ENCODE measurements at places on chromosomes 12 and 14.

DNA sequence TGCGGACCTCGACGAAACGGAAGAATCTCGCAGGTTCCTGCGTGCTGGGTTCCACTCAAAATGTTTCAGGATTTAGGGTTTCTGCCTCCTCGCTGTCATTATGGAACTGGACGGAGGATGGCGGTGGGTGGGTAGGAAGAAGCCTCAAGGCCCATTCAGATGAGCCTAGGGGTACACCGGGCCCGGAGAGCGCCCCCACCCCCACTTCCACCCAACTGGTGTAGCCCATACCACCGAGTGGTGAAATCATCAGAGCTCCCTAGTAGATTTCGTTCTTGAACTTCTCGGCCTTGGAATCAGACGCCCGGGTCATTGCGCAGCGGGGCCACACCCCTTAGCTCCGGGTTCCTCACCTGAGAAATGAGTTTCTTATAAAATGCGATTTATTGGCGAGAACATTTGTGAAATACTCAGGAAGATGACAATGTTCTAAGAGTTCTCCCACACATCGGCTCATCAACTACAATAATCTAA lies 13.3 kb upstream of the TBX3 start:
- no peak for DNase-seq

DNA sequence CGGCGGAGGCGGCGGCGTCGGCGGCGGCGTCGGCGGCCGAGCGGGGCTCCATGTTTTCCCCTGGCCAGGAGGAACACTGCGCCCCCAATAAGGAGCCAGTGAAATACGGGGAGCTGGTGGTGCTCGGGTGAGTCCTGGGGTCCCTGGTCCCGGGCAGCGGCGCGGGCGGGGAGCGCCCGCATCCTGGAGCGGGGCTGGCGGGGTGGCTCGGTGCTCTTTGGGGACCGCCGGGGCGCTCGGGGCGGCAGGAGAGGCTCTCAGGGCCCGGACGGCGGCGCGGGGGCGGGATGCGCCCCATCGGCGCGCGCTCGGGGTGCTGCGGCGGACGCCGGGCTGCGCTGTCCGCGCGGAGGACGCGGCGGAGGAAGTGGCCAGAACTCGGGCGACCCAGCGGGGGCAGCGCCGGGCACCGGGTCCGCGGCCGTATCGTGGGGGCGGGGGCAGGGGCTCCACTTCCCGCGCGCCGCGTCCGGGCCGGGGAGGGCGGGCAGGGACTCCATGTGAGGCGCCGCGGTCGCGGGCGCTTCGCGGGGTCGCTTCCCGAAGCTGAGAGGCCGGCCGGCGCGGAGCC lies 485 bp downstream of the PELI2 start:
- peak; percentile 55 for DNase-seq

- no peak for DNase-seq
Observed at GRCh38 chr12:562634-563033, 100.6 kb downstream of the NINJ2 start.

- no peak for DNase-seq
Observed at GRCh38 chr12:9634177-9634803, 26.6 kb upstream of the KLRB1 start.

- no peak for DNase-seq
Observed at GRCh38 chr12:129788506-129789084, 115.2 kb downstream of the TMEM132D start.

GRCh38 chr12:77888611-77889010 lies 57.9 kb downstream of the NAV3 start:
- DNase-seq = no peak

DNA sequence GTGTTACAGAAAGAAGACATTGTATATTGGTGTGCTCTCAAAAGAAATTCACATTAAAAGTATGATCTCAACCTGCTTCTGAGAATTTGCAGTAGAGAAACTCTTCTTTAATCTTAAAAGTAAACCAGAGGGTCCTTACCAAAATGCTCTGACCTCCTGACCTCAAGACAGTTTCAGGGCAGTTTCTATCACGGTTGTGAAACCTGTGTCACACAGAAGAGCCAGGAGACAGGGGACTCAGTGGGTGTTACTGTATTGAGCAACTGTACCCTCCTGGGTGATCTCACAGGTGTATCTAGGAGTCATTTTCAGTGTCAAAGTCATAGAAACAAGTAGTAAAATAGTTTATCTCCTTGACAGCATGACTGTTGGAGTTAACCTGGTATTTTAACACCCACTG lies 178.0 kb downstream of the GRIP1 start:
- DNase-seq = no peak

DNA sequence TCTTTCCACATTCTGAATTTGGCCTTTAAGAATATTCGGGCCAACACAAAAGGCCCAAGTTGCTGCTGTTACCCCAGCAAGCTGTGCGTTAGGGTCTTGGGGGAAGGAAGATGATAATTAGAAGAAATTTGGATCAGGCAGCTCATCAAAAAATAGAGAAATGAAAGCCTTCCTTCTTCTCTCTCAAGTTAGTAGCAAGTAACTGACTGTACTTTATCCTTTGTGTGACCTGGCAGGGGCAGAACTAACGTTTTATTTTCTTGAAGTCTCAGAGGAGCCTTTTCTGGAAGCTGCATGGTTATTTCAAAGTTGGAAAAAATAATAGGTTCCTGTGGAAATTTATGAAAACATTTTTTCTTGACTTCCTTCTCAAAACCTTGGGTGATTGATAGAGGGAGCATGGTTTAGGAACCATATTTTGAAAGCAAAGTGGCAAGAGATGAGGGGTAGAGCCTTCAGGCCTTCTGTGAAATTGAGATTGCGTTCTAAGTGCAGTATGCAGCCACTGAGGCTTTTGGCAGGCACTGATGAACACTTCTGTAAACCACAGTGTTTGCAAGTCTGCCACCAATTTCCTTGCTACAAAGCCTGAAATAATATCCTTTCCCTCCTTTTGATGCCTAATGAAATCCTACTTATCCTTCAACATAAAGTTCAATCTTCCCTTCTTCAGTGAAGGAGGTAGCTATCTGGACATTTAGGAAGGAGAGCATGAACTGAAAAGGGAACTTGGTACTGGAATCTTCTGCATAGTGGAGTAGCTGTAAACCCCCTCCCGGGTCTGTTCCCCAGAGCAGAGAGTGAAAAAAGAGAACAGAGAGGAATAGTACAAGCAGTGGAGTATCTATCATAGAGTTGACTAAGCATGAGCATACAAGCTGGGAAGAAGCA lies 123.2 kb downstream of the FGD4 start:
- DNase-seq = no peak

GRCh38 chr12:104823985-104824461 lies 134.1 kb downstream of the SLC41A2 start:
- no peak for DNase-seq

DNA sequence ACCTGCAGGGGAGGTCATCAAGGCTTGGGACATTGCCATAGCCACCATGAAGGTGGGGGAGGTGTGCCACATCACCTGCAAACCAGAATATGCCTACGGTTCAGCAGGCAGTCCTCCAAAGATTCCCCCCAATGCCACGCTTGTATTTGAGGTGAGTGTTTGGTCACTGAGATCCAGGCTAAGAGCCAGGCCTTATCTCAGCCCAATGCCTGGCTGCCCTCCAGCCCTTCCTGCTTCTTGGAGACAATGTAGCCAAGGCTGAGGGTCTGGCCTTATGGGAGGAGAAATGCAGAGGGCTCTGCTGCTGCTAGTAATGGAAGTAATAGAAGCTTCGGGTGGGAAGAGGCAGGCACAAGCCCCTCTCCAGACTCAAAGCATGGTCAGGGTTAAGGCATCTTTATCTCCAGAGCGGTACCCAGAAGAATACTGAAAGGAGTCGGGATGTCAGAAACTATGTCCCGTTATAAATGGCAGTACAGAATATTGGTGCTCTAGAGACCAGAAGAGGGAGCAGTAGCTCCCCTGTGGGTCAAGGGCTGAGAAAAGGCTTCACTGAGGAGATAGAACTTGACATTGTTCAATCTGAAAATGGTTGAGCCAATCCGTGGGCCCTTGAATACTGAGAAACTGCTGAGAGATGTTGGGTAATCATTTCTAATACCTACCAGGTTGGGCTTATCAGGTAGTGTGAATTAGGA lies 3.1 kb downstream of the FKBP4 start:
- DNase-seq = no peak

DNA sequence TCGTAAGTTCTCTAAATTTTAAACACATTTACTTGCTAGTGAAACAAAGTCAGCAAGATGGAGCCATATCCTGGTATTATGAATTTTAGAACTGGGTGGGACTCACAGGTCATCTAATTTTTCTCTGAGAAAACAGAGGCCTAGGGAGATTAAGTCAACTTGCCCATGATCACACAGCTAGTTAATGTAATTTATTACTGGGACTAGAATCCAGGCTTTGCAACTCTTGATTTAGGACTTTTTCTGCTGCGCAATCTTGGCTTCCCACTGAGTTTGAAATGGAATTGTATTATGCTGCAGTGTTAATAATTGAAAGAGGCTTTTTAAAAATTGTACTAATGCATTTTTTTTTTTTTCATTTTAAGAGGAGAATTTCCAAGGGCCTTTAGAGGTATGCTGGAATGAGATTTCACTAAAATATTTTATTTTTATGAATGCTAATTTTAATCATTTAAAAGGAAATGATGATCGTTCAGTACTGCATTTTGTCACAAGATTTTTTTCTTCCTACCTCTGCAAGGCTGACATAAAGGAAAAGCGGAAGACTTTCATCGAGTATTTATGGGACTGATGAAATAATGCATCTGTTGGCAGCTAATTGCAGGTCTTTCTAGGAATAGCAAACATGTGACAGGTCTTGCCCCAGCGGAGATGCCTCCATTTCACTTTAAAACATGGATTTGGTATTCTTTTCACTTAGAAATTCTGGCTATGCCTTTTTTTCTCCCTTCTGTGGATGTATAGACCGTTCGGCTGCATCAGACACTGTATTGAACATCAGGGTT lies 9.6 kb downstream of the CRADD start:
- DNase-seq = no peak

DNA sequence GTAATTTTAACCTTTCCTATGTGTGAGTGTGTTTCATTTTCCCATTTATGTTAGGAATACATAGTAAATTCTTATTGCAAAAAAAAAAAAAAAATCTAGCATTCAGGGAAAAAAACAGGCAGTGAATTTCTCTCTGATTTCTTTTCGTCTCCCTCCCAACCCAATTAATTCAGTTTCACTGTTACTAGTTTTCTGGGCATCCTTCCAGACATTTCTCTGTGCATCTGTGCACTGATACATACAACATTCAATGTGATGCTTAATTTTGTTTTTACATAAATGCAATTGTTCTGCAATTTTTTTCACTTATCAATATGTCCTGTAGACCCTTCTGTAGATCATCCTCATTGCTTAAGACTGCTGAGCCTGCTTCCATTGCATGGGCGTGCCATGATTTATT lies 694.3 kb upstream of the TBX3 start:
- DNase-seq = no peak

DNA sequence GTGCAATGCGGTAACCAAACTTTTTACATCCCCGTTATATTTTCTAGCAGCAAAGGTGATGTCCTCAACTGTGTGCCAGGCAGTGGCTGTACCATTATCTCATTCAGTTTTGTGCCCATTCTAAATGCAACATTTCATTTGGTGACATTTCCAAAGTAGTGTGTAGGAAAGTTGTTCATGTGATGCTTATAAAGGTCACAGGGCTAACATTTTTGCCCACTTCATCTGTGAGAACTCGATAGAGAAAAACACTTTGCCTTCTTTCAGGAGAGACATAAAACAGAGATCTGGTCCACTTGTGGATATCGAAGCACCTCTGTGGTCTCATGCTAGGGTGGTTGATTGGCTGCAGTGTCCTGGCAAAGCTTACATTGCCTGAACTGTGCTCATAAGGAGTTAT lies 414.2 kb upstream of the PDE3A start:
- no peak for DNase-seq

GRCh38 chr12:89210277-89210676 lies 142.0 kb downstream of the DUSP6 start:
- DNase-seq = no peak

DNA sequence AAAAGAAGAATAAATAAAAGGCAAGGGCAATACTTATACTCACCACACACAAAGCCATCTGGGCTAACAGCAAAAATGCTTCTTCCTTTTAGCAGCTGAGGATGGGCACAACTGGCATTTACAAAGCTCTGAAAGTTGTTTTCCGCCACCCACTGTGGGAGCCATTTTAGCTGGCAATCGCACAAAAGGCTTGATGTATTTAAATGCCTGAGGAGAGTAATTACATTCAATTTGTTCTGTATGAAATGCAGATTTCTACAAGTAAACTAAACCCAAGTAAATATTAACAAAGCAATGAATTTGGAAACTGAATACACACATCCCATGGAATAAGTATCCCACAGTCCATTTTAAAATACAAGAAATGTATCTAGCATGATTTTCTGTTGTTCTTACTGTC lies 37.5 kb downstream of the LRIG3 start:
- no peak for DNase-seq

GRCh38 chr12:123529686-123530085 lies 3.8 kb downstream of the RILPL1 start:
- DNase-seq = no peak

DNA sequence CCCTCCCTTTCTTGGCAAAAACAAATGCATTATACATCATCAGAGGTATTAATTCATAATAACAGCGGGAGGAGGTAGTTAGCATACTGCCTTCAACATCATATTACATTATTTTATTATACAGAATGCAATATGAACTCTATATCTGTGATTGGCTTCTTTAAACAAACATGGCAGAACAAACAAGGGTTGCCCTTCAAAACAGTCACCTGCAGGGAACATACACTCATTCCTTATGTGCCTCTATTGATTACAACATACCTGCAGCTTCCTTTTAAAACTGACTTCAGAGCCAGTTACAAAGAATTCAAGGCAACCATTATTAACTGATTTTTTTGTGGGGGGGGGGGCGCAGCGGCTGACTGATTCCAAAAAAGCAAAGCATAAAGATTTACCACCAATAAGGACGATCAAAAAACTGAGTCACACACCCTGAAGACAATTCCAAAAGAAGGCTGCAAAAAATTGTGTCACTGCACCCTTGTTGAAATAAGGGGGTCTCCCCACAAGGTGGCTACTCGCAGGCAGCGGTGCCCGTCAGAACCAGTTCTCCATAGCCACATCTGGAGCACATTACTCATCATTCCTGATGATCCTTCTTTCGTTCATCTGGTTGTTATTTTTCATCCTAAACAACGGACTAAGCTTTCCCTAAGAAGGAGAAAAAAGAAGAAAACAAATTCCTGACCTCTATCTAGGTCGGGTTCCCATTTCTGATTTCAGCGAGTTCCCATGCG lies 51.8 kb downstream of the SMUG1 start:
- DNase-seq = no peak

DNA sequence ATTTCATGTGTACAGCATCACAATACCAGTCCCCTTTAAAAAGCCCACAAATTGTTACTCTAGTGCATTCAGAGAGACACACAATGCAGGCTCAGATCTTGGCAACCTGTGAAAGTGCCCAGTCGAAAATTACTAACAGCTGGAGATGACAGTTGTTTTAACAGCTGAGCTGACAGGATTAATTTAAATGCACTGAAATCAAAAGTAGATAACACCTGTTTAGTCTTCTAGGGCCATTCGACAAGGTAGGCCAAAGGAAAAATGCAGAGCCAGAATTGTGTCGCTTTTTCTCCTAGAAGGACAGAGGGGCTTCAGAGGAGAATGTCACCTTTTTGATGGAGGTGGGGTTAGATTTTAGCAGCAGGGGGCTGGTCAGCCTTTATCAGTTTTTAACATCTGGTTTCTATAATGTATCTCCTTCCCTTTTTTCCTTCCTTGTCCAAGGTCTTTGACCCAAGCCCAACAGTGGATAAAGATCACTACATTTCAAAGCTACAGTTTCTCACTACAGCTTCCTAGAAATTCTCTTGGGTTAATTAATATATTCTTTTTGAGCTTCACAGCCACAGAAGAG lies 139.1 kb downstream of the SOX5 start:
- peak; percentile 24 for DNase-seq

GRCh38 chr14:101950100-101950499 lies 14.3 kb upstream of the DYNC1H1 start:
- no peak for DNase-seq
